H4 (cell line): ENCODE measurements at places on chromosomes 5 and 9.
A peak's percentile ranks its signal among the peaks of the same experiment; 100 is the strongest.

GRCh38 chr9:129490583-129491486 lies 130.1 kb downstream of the C9orf50 start:
- DNase-seq, result no peak

- DNase-seq, result no peak
Measured at GRCh38 chr9:69719367-69719766, 40.4 kb downstream of the PTAR1 start.

GRCh38 chr5:320524-321229 lies 837 bp upstream of the AHRR start:
- DNase-seq, result no peak

GRCh38 chr5:80318212-80318611 lies 1.6 kb upstream of the SPZ1 start:
- no peak for DNase-seq

GRCh38 chr5:88926774-88927173 lies 43.8 kb upstream of the MEF2C start:
- DNase-seq, result no peak

DNA sequence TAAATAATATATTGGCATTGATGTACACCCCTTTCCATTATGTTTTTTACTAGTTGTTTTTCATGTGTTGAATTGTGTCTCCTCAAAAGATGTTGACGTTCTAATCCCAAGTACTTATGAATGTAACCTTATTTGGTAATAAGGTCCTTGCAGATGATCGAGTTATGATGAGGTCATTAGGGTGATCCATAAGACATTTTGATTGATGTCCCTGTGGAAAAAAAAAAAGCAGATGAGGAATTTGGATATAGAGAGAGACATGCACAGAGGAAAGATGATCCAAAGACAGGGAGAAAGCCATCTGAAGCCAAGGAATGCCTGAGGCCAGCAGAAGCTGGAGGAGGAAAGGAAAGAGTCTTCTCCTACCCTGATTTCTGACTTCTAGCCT lies 632.7 kb downstream of the TLR4 start:
- no peak for DNase-seq

DNA sequence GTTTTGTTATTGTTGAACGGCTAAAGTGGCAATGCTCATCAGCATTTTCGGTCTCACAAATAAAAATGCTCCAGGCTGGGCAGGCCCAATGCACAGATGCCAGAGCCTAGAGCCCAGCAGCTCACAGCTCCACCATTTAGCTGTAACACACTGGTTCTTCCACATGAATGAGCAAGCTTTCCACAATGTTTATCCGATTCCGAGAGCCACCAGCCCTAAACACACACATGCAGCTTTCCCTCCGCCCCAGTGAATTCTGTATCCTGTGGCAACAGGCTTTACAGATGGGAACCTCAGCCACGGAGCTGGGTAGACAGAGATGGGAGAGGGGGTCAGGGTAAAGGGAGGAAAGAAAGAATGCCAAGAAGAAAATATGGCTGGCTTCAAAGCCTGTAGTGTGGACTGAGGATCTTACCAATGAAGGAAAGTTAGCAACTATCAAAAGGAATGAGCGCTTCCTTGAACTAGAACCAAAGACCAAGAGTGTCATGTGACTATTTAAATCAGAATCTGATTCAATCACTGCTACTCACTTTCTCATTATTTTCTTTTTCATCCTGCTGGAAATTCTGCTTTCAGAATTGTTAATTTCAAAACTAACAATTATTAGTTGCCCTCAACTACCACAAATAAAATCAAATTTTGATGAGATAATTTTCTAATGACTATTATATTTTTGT lies 77.1 kb downstream of the MRPS27 start:
- DNase-seq, result peak; percentile 54

DNA sequence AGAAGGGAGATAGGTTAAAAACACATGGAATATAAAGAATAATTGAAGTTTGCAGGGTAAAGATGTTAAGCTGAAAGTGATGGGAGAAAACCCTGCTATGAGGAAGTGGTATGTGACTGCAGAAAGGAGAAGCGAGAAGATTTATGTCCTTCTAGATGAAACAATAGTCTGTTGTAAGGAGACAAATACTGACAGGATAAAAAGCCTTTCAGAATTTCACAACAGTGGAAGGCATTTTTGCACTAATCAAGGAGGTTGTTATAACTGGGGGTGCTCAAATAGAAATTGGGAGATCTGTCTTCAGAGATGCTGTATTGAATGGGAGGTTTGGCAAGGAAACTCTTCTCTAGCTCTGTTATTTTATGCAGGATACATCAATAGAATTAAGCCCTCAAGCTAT lies 69.6 kb downstream of the NMUR2 start:
- no peak for DNase-seq

- DNase-seq, result no peak
Measured at GRCh38 chr5:54080831-54081230, 229.5 kb downstream of the ARL15 start.

GRCh38 chr9:130444565-130445221 lies at the start of gene ASS1:
Gene ASS1 (plus strand): TSS chr9:130444961. CDS start chr9:130452229, 7,268 bp downstream.
- no peak for DNase-seq

GRCh38 chr9:133717113-133718031 lies 20.8 kb downstream of the SARDH start:
- no peak for DNase-seq

GRCh38 chr5:10621832-10622231 lies 58.0 kb downstream of the ANKRD33B start:
- no peak for DNase-seq

DNA sequence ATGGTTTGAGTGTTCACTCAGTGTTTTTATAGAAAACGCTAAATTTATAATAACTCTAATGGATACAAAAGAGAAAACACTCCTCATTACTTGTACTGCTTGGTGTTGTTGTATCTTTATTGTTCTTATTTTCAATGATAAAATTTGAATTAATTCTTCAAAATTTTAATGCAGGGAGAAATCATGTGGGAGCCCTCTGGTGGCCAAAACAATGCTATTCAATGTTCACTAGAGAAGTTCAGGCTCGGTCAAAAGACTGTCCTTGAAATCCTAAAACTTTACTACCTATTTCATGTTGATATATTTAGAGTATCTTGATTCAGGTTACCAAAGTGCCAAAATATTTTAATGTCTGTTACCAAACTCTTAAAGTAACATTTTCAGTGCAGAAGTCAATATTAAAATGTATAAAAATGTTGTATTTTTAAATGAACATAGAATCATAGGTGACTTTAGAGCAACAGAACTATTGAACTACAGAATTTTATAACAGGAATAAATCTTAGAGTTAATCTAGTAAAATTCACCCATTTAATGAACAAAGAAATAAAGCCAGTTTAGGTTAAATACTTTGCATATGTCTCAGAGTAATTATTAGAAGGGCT lies 1259.8 kb downstream of the PTPRD start:
- no peak for DNase-seq

DNA sequence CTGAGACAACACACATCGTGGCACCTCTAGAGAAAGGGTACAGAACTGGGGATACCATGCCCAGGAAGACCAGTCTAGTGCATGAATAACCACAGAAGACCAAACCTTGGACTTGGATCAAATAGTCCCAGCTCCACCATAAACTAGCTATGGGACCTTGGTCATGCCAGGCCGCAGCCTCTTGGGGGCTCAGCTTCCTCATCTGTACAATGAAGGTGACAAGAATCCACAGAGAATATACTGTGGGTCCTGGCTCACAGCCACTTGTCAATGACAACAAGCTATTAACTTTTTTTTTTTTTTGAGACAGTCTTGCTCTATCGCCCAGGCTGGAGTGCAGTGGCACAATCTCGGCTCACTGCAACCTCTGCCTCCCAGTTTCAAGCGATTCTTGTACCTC lies 3.9 kb downstream of the KYAT1 start:
- DNase-seq, result no peak

DNA sequence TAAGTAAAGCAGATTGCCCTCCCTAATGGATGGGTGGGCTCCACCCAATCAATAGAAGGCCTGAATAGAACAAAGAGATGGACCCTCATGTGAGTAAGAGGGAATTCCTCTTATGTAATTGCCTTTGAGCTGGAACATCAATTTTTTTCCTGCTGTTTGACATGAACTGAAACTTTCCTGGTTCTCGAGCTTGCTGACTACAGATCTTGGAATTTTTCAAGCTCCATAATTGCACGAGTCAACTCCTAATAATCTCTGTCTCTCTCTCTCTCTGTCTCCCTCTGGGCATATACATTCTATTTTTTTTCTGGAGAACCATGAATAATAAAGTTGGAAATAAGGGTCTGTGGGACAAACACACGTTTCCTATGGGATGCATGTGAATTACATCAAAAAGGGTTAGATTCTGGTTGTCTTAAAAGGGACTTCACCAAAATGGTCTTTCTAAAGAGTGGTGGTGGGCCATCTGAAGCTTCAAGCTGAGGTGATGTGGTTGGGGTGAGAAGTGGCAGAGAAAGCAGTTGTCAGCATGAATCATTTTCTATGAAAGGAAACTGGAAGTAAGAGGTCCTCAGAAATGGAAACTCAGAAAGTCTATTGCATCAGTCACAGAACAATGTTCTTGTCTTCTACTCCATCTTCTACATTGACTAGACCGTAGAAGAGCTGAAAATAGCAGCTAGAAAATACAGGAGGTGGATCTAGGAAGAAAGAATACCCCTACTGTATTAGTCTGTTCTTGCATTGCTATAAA lies 47.0 kb upstream of the HOMER1 start:
- DNase-seq, result no peak

- DNase-seq, result no peak
Measured at GRCh38 chr9:112093870-112094216, 81.3 kb downstream of the SUSD1 start.

DNA sequence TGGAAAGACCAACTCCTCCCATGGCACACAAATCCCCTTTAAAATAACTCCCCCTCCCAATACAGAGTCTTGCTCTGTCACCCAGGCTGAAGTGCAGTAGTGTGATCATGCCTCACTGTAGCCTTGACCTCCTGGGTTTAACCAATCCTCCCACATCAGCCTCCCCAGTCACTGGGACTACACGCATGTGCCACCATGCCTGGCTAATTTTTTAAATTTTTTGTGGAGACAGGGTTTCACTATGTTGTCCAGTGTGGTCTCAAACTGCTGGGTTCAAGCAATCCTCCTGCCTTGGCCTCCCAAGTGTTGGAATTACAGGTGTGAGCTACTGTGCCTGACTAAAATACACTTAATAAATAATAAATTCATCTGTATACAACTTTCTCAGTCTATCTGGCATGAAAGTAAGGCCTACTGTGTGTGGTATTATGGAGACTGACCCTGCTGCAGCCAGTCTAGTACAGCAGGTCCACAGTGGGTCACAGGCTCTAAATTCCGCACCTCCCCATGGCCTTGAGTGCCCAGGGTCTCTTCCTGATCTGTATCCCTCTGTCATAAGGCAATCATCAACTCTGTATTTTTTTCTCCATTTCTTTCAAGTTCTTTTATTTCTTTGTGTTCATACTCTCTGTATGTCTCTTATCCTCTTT lies 169.4 kb downstream of the MAPKAP1 start:
- DNase-seq, result no peak

GRCh38 chr9:109477258-109478050 lies 20.7 kb downstream of the PTPN3 start:
- DNase-seq, result no peak

GRCh38 chr9:77744841-77745430 lies 96.8 kb upstream of the GNA14 start:
- no peak for DNase-seq

DNA sequence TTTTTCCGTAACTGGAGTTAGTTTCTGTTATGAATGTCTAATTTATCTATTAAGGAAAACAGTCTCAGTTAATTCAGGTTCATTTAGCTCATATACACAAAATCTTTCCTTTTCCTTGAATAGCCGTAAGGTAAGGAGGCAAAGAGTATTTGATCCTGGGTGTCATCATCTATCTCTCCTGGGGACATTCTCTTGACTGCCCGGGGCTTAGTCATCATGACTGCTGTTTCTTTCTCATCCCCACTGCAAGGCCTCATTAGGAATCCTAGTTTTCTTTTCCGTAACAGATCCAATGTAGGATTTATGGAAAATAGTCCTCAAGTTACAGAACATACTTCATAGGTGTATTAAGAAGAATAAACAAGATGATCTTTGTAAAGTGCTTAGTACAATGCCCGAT lies 134.9 kb upstream of the CHD1 start:
- DNase-seq, result no peak

GRCh38 chr9:82934949-82935348 lies 128.0 kb downstream of the RASEF start:
- peak; percentile 93 for DNase-seq

GRCh38 chr5:145544401-145544800 lies 290.7 kb downstream of the PRELID2 start:
- DNase-seq, result no peak

DNA sequence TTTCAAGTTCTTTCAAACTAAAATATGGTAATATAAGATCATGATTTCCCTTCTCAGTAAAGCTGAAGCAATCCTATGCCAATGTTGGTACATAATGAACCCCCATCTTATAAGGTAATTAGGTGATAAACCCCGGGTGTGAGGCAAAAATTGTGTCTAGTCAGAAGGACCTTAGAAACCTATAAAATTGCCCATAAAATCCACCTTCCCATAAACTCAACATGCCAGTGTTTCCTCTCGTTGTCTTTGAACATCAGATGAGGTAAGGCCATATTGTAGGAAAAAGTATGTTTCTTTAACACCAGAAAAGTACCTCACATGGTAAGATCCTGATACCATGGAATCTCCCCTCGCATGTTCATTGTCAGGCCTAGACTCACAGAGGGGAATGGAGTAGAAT lies 43.3 kb downstream of the SNCAIP start:
- no peak for DNase-seq

DNA sequence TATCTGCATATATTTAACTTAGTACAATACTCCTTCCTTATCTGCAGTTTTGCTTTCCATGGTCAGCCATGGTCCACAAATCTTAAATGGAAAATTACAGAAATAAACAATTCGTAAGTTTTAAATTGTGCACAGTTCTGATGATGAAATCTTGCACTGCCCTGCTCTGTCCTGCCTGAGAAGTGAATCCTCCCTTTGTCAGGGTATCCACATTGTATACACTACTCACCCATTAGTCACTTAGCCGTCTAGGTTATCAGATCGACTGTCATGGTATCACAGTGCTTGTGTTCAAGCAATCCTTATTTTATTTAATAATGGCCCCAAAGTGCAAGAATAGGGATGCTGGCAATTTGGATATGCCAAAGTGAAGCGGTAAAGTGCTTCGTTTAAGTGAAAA lies 8.3 kb upstream of the YTHDC2 start:
- DNase-seq, result no peak

GRCh38 chr9:130938652-130939404 lies at the start of gene FIBCD1:
Gene FIBCD1 (minus strand): TSS chr9:130939247. CDS start chr9:130938607, 640 bp downstream.
- no peak for DNase-seq

DNA sequence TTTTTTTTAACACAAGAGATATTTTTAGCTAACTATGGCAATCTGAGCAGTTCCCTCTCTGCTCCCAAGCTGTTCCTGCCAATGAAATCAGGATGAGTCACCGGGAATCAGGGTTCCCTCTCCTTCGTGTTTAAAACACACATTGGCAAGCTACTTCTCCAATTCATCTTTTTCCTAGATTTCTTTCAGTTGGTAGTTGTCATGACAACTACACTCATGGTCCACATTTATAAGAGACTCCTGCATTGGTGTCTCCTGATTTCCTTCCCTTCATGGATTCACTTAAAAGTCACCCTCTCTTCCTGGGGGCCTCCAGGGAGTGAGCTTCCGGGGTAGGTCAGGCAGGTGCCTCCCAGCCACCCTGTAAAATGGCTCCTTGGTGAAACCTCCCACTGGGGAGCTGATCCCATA lies 72.3 kb upstream of the NIPAL4 start:
- peak; percentile 69 for DNase-seq

GRCh38 chr5:152106571-152106970 lies 181.9 kb upstream of the GLRA1 start:
- no peak for DNase-seq

GRCh38 chr9:129703667-129704355 lies 38.4 kb downstream of the PRRX2 start:
- DNase-seq, result no peak

GRCh38 chr5:96173366-96173765 lies 211.7 kb upstream of the ELL2 start:
- DNase-seq, result no peak
